ENCODE measurements at places on chromosomes 3 and 15.

DNA sequence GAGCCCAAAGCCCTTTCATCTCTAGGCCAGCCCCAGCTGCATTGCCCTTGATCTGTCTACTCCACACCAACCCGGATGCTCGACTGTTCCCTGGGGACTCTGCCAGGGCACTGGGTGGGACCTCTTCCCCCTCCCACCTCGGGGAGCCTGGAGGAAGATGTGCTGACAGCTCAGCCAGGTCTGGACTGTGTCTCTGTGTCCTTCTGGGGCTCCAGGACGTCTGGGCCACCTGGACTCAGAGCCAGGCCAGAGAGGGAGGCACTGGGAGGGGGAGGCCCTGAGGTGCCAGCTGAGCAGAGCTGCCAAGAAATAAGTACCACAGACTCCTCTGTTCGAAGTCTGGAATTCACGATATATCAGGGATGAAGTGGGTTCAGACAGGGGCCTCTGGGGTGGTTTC is 5.8 kb upstream of the HCN4 start:
- DNase-seq = no peak

GRCh38 chr15:63367390-63367789 is 14.3 kb downstream of the CA12 start:
- no peak for DNase-seq

GRCh38 chr15:43881245-43881644 is 54.4 kb downstream of the WDR76 start:
- DNase-seq = no peak

DNA sequence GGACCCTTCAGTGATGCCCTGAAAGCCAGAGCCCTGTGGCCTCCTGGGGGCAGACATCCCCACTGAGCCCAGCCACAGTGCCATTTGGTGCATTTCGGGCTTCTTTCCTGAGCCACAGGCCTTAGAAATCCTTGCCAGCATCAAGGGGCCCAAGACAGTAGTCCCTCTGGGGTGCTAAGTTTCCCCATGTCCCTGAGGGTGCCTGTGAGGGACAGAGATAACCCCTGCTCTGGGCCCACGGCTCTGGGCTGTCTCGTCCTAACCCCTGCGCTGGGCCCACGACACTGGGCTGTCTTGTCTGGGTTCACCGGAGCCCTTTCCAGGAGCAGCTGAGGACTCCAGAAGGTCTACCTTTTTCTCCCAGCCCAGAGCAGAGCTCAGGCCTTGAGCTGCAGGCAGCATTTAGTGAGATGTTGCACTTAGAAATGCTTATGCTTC is 45.1 kb upstream of the FGD5 start:
- DNase-seq = no peak

GRCh38 chr3:102125994-102126368 is 276.7 kb downstream of the NFKBIZ start:
- DNase-seq = no peak

DNA sequence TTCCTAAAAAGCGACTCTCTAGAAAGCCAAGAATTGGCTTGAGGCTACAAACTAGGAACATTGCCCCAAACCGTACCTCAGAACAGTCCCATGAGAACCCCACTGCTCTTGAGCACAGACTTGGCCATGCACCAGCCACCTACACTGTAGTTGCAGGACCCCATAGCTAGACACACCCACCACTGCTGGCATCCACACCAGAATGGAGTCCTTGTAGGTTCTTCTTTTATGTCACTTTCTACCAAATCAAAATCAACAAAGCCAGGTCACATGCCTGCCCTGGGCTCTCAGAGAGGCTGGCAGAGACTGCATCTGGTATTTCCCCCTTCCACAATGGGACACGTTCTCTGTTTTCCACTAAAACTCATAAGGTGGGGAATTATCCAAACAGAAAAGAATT is 290.5 kb downstream of the SHOX2 start:
- DNase-seq = no peak

- no peak for DNase-seq
These were observed 59.8 kb downstream of the LRRC3B start for GRCh38 chr3:26682406-26682805.

- DNase-seq = no peak
These were observed 67.3 kb upstream of the ONECUT1 start for GRCh38 chr15:52857471-52857870.

DNA sequence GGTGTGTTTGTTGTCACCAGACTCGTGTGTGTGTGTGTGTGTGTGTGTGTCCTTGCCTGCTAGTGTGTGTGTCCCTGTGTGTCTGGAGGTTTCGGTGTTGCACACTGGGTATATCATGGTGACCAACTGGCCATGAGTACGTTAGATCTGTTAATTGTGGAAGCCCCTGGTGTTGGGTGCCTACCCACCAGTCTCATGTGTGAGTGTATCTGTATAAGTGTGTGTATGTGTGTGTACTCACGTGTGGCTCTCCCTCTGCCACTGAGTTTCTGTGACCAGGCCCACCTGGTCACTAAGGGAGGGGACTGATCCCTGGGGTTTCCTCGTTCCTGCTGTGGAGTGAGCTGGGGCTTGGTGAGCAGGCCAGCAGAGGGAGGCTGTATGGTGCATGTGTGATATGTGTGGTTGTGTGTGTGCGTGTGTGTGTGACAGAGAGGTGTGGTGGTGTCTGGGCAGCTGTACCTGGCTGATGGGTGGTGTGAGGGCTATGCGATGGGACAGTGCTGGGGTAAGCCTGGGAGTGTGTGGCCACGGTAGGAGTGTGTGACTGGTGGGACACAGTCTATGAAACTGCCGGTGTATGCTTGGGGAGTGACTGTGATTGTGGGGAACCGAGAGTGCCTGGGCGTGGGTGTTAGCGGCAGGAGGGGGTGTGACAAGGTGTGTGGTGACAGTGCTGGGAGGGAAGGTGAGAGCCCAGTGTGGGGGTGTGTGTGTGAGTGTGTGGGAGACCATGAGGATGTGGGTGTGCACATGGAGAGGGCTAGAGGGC is 1.8 kb downstream of the PRKCD start:
- peak; percentile 50 for DNase-seq

DNA sequence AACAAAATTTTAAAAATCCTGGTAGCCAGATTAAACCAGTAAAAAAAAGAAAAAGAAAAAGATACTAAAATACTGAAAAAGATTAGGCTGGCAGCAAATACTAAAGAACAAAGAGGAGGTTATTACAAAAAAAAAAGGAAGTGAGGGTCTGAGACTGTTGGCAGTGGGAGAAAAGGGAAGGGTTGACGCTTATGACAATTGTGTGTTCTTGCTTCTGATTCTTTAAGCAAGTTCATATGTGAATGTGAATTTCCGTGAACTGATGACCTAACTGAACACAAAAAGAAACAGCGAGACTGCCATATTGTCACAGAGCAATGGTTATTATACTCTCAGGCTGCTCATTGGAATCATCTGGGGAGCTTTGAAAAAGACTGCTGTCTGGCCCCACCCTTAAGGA is 56.5 kb downstream of the ATP13A4 start:
- no peak for DNase-seq

GRCh38 chr15:60421544-60421943 is 23.8 kb upstream of the ANXA2 start:
- DNase-seq = no peak

DNA sequence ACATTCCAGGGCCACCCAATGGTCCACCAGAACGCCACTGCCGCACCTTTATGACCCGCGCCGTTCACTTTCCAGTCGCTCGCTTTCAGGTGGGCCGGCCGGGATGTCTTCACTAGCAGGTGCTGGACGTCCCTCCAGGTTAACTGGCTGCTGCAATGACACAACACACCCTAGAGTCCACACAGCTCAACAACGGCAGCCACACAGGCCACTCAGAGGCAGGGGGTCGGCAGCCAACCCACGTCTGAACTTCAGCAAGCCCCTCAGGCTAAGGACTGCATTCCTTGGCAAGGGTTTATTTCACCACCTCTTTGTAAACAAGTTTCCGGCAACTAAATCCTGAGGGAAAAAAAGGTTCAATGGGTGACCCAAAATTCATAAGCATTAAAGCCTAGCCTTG is 89.2 kb upstream of the SNRPA1 start:
- no peak for DNase-seq

DNA sequence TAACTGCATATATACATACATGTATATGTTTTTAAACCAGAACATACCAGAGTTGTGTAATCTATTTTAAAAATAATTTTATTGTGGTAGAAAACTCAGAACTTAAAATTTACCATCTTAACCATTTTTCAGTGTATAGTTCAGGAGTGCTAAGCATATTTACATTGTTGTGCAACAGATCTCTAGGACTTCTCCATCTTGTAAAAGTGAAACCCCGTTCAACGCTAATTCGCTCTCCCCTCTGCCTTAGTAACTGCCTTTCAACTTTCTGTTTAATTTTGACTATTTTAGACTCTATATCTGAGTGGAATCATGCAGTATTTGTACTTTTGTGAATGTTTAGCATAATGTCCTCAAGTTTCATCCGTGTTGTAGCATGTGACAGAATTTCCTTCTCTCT is 51.8 kb upstream of the SSR3 start:
- DNase-seq = no peak

DNA sequence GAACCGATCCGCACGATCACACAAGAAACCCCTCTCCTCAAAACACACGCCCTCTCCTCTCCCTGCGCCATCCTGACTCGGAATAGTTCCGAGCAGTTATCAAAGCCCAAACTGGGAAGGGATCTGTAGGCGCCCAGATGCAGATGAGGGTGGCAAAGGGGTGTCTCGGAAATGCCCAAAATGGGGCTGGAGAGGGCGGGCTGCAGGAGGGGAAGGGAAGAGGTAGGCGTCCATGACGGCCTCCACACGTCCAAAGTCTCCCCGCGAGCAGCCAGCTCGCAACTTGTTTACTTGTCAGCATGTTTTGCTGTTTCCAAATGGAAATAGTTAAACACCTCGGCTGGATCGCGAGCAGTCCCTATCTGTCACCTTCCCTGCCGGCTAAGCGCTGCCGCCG is 1.5 kb downstream of the NTRK3 start:
- no peak for DNase-seq

GRCh38 chr3:193837347-193837827 is 244.4 kb downstream of the OPA1 start:
- no peak for DNase-seq

DNA sequence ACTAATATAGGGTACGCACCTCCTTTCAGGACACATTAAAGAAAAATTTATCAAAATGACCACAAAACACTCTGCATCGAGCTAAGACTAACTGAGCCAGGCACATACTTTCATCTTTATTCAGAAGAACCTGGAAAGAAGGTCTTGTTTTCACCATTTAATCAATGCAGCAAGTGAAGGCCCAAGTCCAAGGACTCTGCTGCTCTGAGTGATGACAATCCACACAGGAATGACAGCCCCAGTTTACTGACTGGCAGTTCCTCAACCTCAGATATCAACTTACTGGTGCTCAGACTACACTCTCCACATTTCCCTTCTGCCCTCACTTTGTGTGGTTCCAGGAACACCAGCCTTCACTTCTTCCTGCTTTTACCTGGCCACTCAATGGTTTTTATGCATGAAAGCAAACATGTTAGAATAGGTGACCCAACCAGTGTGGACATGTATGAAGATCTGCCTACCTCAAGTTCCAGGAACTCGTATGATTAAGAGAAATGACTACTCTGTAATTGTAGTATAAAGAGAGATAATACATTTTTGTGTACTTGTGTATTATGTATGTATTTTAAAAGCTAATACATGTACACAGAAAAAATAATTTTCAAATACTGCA is 29.1 kb upstream of the RASA2 start:
- DNase-seq = no peak

DNA sequence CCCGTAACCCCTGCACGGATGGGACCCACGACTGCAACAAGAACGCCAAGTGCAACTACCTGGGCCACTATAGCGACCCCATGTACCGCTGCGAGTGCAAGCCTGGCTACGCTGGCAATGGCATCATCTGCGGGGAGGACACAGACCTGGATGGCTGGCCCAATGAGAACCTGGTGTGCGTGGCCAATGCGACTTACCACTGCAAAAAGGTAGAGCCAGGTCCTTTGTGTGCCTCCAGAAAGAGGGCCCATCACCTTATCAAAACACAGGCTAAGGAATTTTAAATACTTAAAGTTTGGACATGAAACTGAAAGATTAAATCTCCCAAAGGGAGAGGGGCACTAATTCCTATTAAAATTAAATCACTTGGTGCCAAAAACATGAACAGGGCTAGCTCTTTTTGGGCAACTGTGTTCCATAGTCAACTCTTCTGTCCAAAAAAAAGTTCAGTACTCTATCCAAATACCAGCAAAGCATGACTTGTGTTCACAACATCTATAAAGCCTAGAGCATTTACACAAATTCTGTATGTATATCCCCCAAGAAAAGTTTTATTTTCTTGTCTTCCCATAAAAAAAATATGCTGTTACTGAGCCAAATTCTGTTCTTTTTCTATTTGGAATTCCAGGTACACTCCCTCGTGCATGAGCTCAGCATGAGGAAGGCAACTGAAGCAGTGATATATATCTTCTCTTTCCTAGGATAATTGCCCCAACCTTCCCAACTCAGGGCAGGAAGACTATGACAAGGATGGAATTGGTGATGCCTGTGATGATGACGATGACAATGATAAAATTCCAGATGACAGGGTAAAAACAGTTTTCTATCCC is 9.2 kb downstream of the THBS1 start:
- no peak for DNase-seq

DNA sequence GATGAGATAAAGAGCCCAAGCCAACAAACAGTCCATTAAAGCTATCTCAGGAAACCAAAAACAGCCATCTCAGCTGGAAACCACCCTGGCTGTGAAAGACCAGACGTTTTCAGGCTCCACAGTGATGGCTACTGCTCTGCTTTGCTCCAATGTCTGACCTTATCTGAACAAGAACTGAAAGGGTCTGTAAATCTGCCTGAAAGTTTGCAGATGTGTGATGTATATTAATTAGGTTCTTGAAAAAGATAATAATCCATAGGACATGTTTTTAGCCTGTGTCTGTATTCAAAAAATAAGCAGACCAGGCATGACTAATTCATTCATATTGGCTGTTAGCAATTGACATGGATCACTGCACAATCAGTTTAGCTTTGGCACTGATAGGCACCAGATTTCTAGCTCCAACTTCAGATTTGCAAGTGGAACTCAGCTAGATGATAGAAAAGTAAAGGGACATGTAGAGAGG is 611.4 kb upstream of the NAALADL2 start:
- DNase-seq = no peak

GRCh38 chr3:156307704-156308103 is 187.3 kb downstream of the KCNAB1 start:
- DNase-seq = no peak

GRCh38 chr3:136105044-136105443 is 91.1 kb downstream of the MSL2 start:
- DNase-seq = no peak

DNA sequence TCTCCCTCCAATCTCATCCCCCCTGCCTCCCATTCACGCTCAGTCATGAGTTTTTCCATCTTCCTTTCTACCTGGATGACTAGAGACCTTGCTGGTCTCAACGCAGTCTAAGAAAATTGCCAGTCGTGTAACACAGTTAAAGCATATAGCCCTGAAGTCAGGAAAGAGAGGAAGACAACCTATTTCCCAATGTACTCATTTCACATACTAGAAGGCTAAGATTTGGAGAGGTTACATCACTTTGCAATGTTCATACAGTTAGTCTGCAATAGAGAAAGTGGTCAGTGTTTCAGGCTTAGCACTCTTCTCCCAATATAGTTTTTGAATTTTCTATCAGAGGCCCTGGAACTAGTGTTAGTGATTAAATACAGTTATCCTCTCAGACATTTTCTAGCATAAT is 278.6 kb downstream of the EDEM1 start:
- DNase-seq = no peak

Data from central memory CD4-positive, alpha-beta T cell (primary cell).